ENCODE measurements at places on chromosomes 4 and X.

DNA sequence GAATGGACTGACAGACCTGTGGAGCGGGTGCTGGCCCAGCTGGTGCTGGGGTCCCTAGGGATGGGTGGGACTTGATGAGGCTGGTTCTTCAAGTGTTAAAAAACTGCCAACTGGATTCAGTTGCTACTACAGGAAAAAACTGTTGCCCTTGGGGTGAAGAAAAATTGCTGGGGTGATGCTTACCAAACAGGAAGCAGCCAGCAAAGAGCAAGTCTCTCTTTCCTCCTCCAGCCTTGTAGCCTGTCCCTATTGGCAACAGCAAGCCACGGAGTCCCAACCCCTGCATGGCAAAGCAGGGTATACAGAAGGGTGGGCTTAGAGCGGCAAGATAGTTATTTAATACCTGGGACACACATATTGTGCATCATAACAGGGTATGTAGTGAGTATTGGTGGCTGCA lies 60.1 kb upstream of the ATP8A1 start:
- H3K4me3 ChIP-seq, result no peak overlapping the region
- no peak overlapping the region for H3K27ac ChIP-seq
- H3K4me1 ChIP-seq, result no peaks in the 10 kb centered on the region
- no peaks in the 10 kb centered on the region for H3K36me3 ChIP-seq
- no peaks in the 10 kb centered on the region for H3K27me3 ChIP-seq

DNA sequence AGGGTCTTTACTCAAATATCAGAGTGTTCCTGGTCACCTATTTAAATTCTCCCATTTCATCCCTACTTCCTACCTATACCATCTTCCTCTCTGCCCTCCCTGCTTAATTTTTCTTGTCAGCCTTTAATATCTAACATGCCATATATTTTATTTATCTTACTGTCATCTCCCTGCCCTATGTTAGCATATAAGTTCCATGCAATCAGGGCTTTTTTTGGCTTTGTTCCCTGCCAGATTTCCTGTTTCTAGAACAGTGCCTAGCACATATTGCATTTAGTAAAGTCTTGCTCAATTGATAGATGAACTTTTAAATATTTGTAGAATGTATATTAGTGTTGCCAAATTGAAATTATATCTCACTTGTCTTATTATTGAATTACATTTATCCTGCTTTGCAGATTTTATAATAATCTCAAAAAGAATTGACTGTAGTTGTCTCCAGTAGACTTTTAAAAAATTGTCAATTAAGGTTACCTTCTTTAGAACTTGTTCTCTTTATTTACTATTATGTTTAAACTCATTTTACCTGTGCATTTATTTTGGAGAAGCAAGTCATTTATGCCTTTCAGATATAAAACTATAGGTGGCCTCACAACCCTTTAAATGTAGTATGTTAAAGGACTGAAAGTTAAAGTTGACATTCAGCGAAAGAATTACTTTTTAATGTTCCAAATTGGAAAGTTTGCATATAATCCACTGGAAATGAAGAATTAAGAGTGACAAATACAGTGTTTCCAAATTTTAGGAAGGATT lies 108.2 kb upstream of the BMPR1B start:
- no peaks in the 10 kb centered on the region for H3K27me3 ChIP-seq
- H3K4me3 ChIP-seq, result no peak overlapping the region
- H3K4me1 ChIP-seq, result no peaks in the 10 kb centered on the region
- H3K27ac ChIP-seq, result no peak overlapping the region

DNA sequence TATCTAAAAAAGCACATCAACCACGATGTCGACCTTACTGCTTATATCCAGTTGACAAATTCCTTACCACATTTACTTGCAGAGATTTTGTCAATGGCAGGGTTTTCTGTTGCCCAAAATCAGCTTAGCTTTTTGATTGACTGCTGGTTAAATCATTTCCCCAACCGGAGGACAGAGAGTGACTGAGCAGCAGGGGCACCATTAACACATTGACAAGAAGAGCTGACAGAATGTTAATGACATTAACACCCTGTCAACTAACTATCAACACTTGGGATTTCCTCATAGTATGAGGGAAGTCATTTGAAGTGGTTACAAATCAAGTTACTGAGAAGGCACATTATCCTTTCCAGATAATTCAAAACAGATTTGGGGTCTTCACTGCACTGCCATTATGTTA lies 368.4 kb downstream of the RPA4 start:
- H3K27ac ChIP-seq, result no peak overlapping the region

GRCh38 chr4:70703619-70704214 lies 15.4 kb downstream of the UTP3 start:
- peak overlapping the region; percentile 97 for H3K27ac ChIP-seq
- no peaks in the 10 kb centered on the region for H3K36me3 ChIP-seq

Data from left lung (tissue), 14 donors.